ENCODE measurements at places on chromosomes 5 and 9.

- DNase-seq, result no peak
Measured at GRCh38 chr9:69180670-69181069, 6.6 kb downstream of the TJP2 start.

- DNase-seq, result no peak
Measured at GRCh38 chr9:69633716-69634115, 38.5 kb downstream of the APBA1 start.

GRCh38 chr5:121795511-121795910 is 56.2 kb upstream of the FTMT start:
- DNase-seq, result no peak

GRCh38 chr9:80040457-80040856 is 468.7 kb downstream of the TLE4 start:
- DNase-seq, result no peak

GRCh38 chr5:113387844-113388243 is 46.9 kb downstream of the TSSK1B start:
- DNase-seq, result no peak

- DNase-seq, result no peak
Measured at GRCh38 chr5:17426104-17426749, 71.8 kb upstream of the TAF11L2 start.

DNA sequence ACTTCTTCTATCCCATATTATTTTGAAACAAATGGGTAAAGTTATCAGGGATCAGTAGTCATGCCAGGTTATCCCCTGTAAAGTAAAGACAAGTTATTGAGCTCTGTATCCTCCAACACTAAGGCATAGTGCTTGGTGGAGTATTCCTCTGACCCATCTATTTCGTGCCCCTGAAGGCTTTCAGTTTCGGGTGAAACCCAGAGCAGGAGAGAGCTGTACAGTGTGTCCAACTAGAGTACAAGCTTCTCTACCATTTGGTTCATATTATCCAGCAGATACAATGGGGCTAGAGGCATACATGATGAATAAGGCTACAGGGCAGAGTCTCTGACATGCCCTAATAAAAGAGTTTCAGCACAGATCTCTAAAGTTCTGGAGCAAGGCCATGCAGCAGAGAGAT is 3.2 kb upstream of the SLC22A4 start:
- DNase-seq, result no peak
